ENCODE measurements at places on chromosomes 13 and 19. TPM values are rescaled to one million over a fixed set of nuclear protein-coding genes. Genes with fewer than 3 reads are reported as not detected.

GRCh38 chr19:3268763-3269162, 44.3 kb downstream of the CELF5 start:
- peaks cover 10% of the 10 kb centered on the region for H3K4me1 ChIP-seq
- H3K27ac ChIP-seq: no peak overlapping the region
- peaks cover 61% of the 10 kb centered on the region for H3K27me3 ChIP-seq

DNA sequence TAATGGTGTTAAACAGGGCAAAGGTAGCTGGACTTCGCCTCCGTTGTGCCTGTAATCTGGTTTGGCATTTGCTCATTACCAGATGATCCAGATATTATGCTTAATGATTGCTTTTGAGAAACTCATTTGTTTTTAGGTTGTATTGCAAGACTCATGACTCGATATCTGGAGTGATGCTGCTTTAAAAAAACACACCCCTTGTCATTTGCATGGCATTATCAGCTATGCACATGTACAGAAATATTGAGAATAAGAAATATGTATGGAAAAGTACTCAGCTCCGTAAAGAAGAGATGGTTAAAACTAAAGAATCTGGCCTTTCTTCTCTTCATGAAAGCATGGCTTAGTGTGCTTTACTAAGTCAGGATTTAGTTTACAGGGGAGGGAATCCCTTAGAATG, 95.0 kb downstream of the ARHGEF7 start:
- DNase-seq: no peak
- H3K27me3 ChIP-seq: no peaks in the 10 kb centered on the region
- H3K4me3 ChIP-seq: peak overlapping the region; percentile 2
- H3K36me3 ChIP-seq: peaks cover 57% of the 10 kb centered on the region

DNA sequence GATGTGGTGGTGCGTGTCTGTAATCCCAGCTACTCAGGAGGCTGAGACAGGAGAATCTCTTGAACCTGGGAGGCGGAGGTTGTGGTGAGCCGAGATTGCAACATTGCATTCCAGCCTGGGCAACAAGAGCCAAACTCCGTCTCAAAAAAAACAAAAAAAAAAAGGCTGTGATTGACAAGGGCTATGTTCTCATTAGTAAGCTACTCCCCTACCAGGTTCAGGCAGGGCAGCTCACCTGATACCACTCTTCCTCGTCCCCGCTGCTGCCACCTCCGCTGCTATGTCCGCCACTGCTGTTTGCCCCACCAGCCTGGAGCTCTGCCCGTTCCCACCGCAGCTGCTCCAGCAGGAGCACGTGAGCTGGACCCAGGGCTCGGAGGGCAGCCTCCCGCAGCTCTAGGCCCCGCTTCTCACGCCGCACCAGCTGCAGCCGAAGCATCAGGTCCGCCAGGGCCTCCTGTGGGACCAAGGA, 9.4 kb downstream of the USHBP1 start:
- no peaks in the 10 kb centered on the region for H3K4me1 ChIP-seq
- H3K27ac ChIP-seq: no peak overlapping the region
- H3K36me3 ChIP-seq: no peaks in the 10 kb centered on the region
- no peaks in the 10 kb centered on the region for H3K27me3 ChIP-seq

DNA sequence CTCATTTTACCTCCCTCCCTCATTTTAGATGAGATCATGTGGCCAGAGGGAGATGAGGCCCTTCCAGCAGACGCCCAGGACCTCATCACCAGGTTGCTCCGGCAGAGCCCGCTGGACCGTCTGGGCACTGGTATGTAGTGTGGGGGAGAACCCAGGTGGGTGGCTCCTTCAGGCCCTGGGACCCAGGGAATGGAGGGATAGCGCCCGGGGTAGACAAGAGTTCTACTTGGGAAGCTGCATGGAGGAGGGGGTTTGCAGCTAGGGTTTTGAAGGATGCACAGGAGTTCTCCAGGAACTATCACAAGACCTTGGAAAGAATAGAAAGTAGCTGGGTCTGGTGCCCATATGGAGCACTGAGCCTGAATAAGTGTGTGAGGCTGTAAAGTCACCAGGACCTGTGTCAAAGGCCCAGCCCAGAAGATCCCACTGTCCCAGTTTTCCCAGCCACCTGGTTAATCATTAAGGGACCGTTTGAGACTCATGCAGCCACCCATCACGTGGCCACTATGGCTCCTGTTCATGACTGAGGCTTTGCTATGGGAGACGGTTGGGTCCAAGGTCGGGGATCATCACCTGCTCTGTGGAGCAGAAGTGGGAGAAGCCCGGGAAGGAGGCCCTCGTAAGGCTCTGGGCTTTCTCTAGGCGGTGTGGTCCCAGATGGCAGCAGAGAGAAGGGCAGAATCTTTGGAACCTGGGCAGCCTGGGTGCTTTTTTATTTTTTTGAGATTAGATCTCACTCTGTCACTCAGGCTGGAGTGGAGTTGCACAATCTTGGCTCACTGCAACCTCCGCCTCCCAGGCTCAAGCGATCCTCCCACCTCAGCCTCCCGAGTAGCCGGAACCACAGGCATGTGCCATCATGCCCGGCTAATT, 17.0 kb upstream of the PIK3R2 start:
- H3K4me1 ChIP-seq: no peaks in the 10 kb centered on the region
- no peak overlapping the region for H3K27ac ChIP-seq
- H3K4me3 ChIP-seq: no peak overlapping the region

PVR gene
- total RNA-seq: 182 TPM

DNA sequence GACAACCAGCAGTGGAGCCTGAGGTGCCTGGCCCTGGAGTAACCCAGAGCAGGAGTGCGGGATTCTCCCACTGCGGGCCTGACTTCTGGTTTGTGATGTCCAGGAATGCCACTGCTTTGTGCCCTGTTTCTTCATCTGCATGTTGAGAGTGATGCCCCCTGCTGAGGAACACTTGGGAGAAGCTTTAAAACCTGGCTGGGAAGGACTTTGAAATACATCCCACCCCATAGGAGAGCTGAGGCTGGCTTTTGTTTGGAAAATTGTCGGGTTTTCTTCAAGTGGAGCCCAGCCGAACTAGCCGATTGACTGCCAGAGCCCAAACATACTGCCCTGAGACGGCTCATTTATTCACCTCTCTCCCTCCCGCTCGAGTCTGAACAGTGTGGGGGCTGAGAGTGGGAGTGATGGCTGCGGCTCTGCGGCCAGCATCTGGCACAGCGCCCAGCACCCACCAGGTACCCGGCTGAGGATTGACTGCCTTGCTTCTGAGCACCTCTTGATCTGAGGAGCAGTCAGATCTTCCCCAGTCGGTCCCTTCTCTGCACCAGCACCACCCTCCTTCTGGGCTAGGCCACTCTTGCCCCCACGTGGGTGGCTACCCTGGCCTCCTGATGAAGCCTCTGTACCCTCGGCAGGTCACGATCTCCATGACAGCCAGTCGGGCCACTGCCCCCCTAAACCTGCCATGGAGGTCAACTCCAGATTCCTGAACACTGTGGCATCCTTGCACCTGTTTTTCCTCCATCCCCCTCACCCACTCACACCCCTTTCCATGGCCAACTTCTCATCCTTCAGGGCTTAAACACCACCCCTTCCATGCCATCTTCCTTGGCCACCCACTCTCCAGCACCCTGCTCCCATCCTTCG, 148.9 kb downstream of the SIPA1L3 start:
- peaks cover 11% of the 10 kb centered on the region for H3K4me1 ChIP-seq
- no peak for DNase-seq
- no peak overlapping the region for H3K27ac ChIP-seq
- no peak overlapping the region for H3K4me3 ChIP-seq

ZNF296 gene
- not detected for total RNA-seq

- no peak for DNase-seq
- no peaks in the 10 kb centered on the region for H3K36me3 ChIP-seq
- no peak overlapping the region for H3K27ac ChIP-seq
- H3K4me1 ChIP-seq: no peaks in the 10 kb centered on the region
- H3K27me3 ChIP-seq: no peaks in the 10 kb centered on the region
These were observed 211.7 kb downstream of the NHLRC3 start for GRCh38 chr13:39249982-39250381.

- H3K27me3 ChIP-seq: no peaks in the 10 kb centered on the region
- H3K4me3 ChIP-seq: no peak overlapping the region
- H3K36me3 ChIP-seq: no peaks in the 10 kb centered on the region
- DNase-seq: no peak
These were observed 759.7 kb downstream of the OLFM4 start for GRCh38 chr13:53788286-53788685.
